C1 segment of cervical spinal cord (tissue), 14 donors: ENCODE measurements at places on chromosomes 3 and 15.

DNA sequence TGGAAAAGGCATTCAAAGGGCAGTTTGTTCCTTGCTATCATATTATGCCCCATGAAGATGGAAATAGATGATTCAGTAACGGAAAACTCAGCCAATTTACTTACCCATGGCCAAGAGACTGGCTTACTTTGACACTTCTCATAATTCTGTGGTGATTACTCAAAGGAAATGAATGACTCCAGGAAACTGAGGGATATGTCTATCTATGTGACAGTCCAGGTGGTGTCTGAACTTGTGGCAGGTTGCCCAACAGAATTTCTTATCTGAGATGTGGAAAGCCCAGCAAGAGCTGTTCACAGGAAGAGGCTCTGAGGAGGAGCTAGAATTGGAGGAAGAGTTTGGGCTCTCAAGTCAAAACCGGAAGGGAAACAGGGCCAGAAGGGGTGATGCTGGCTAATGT lies 91.2 kb downstream of the KCNAB1 start:
- no peak for DNase-seq

DNA sequence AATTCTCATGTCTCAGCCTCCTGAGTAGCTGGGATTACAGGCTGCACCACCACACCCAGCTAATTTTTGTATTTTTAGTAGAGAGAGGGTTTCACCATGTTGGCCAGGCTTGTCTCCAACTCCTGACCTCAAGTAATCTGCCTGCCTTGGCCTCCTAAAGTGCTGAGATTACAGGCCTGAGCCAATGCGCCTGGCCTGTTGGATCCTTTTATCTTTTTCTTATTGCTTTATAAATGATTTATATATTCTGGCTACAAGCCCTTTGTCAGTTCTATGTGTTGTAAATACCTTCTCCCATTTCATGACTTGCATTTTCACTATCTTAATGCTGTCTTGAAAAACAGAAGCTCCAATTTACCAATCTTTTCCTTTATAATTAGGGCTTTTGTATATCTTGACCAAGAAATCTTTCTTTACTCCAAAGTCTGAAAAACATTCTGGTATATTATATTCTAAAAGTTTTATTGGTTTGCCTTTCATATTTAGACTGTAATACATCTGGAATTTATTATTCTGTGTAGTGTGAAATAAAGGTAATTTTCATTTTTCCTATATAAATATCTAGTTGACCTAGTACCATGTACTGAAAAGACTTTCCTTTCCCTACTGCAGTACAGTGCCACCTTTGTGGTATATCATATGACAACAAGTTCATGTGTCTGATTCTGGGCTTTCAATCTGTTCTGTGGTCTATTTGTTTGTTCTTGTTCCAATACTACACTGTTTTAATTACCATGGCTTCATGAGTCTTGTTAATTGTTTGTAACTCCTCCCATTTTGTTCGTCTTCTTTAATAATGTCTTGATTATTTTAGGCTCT lies 52.9 kb upstream of the RNU6-1 start:
- no peak for DNase-seq

GRCh38 chr15:81275711-81276392 lies 48.1 kb downstream of the STARD5 start:
- no peak for DNase-seq

DNA sequence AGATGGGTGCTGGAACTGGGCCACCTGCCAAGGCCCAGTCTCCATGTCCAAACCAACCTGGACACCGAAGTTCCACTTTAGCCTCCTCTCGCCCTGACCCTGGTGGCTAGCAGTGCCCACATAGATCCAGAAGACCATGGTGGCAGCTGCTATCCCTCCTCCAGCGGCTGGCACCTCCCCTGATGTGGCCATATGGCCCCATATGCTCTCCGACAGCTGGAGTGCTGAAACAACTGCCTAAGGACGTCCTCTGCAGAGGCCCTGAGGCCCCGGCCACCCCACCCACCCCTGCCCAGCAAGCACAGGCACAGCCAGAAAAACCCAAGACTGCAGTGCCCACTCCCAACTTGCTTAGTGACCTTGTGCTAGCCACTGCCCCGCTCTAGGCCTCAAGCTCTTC lies 182.3 kb upstream of the LINGO1 start:
- DNase-seq = no peak
